ENCODE measurements at places on chromosomes 5 and 9.

DNA sequence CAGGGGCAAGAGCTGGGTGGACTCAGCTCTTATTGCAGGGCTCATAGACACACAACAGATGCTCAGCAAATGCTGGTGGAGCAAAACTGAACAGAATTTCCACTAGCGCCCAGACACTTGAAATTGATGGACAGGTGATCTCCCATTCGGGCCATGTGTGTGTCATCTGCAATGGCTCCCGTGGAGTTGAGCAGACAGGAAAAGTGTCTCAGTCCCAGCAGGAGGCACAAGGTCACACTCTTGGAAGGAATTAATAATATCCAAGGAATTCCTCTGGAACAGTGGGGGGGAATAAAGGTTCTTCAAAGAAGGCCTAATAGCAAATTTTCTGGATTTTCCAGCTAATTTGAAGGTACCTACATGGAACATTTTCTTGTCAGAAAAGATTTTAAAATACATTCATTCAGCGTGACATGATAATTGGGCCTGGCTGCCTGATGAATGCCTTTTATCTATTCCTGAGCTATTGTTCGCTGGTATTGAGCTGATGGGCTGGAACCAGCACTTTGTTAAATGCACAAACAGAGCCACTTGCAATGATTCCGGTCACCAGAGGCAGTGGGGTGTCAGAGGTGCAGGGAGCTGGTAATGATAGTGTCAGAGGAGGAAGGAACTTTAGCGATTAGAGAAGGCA is 31.5 kb upstream of the ALDH1B1 start:
- DNase-seq: no peak

- DNase-seq: no peak
Observed at GRCh38 chr5:134536876-134537275, 11.4 kb downstream of the JADE2 start.

DNA sequence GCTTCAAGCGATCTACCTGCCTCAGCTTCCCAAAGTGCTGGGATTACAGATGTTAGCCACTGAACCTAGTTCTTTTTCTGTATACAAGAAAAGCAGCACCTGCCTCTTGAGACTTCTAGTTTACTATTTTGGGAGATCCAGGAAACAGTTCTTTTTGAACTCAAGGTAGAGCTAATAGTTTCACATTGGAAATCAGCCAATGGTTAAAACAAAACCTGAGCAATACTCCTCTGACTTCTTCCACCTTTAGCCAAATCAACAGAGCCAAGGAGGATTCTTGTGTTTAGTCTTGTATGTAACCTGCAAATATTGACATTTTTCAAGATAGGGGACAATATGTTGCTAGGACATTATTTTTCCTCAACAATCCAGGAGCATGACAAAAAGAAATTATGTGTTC is 349.4 kb downstream of the SH3GL2 start:
- DNase-seq: no peak

- no peak for DNase-seq
Observed at GRCh38 chr5:65050826-65051498, 282.2 kb downstream of the CWC27 start.

DNA sequence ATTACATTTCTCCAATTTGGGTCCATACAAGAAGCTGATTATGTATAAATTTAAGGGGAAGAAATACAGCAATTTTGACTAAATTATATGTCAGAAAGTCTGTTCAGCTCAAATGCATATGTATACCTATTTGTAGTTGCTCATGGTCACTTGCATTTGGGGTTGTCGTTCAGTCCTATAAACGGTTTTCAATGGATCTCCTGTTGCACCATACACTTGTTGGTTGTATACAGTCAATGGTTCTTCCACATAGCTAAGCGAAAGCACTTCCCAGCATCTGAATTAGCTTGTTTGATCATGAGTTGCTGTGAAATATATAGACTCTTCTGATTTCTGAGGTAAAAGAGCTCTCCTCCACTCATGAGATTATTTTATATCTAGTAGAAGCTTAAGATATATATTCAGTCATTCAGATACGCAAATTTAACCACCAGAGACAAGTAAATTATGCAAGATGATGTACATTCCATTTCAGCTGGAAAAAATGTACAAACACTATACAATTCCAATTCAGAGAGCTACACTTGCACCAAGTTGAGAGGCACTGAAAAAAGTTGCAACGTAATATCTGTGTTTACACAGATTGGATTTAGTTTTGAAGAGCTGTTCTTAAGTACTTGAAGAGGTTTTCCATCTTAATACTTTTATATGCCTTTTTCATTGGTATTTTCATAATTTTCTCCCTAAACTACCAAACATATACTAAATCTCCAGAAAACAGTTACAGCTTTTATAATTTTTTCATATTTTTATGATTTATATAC is 64.4 kb upstream of the POU5F2 start:
- DNase-seq: no peak

DNA sequence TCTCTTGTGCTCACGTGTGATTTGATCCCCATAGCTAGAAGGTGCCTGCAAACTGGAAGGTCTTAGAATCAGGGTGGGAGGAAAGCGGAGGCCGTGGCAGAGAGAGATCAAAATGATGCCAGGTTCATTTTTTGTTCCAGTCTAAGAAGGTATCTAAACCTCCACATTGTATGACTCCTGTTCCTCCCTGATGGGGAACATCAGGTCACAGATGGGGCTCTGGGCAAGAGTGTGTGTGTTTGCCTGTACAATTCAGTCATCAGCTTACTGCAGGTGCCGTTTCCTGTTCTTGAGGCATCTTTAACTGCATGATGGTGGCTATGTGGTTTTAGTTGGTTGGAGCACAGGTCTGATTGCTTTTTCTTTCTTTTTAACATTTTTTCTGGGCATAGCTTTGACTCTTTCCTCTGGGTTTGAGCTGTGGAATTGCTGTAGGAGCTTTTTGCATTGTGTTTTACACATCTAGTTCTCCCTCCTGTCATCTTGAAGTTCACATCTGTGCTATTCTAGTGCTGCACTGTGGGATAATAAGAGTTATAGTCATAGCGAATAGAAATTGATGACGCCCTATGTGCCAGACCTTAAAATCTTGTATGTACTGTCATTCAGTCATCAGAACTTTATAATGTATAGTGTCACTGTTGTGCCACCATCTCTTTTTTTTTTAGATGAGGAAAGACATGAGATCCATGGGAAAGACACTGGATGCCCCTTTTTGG is 30.8 kb downstream of the ARHGAP26 start:
- DNase-seq: no peak

- no peak for DNase-seq
Observed at GRCh38 chr5:137560420-137560819, 61.3 kb upstream of the SPOCK1 start.

- DNase-seq: no peak
Observed at GRCh38 chr9:18184401-18184800, 289.6 kb upstream of the ADAMTSL1 start.

DNA sequence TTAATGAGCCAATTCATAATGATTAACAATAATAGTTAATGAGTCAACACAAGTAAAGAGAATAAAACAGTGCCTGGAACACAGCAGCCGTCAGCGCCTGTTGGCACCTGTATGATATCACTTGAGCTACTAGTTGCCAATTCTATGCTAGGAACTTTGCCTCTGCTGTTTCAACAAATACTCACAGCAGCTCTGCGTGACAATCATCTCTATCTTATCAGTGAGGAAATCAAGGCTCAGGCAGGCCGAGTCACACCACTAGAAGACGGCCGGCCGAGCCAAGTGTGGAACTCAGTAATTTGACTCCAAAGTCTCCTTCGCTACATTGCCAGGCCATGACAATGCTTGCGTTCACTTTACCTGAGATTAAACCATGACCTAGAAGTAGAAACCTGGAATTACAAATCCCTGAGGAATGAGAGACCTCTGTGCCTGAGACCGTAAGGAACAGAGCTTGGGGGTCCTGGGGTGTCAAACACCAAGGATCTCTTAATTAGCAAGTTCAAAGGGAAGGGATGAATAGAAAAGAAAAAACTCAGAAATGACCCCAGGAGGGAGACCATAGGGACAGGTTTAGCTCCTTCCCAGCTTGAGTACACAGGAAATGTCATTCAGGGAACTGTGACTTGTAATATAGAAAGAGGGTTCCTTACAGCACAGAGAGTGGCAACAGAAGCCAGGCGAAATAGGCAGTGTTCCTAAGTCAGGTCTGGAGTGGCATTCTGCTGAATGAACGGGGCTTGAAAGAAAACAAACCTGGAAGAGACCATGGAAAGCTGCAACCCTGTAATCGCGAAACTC is 109.1 kb downstream of the SUSD1 start:
- DNase-seq: no peak

- peak; percentile 37 for DNase-seq
Observed at GRCh38 chr5:83340511-83340918, 131.0 kb upstream of the VCAN start.

DNA sequence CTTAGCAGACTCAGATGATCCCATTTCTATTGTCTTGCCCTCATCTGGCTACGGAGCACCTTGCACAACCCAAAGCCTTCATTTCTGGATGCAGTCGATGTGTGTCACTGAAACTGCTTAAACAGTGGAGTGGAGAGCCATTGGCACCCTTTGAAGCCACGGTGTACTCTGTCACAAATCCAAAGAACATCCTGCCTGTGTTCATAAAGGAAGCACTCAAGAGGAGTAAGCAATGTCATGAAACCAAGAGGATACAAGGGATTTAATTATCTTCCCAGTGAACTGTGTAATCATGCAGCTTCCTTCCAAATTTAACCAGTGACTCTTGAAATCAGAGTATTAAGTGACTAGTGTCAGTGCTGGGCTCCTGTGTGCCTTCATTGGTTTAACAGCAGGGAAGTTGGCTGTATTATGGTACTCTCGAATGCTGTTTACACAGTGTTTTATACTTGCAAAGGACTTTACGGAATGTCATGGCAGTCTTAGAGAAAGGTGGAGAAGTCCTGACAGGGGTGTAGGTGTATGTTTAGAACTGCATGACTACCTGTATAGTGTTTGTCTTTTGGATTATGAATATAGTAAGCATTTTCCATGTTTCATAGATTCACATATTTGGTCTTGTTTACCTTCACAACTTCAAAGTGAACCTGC is 41.9 kb downstream of the CD180 start:
- DNase-seq: no peak

- no peak for DNase-seq
Observed at GRCh38 chr5:135484674-135485086, 32.5 kb upstream of the TIFAB start.

DNA sequence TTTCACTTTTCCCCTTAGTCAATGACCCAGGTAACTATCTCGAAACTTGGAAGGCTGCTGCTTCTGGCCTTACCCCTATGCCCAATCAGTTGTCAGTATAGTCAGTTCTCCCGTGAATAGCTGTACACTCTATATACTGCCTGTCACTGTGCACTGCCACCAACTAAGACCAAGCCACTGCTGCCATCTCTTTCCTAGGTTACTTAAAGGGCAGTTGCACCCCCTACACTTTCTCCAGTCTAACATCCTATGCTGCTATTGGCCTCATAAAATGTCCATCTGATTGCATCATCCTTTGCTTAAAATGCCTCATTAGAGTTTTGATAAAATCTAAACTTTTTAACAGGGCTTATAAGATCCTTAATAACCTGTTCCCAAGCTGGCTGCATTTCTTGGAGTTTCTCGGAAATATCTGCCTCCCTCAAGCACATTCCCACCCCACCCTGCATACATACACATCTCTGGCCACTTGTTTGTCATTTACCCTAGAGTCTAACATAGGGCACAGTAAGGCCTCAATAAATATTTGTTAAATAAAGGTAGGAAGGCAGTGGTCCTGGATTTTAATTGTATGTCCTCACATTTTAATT is 32.8 kb upstream of the TNFAIP8 start:
- no peak for DNase-seq

DNA sequence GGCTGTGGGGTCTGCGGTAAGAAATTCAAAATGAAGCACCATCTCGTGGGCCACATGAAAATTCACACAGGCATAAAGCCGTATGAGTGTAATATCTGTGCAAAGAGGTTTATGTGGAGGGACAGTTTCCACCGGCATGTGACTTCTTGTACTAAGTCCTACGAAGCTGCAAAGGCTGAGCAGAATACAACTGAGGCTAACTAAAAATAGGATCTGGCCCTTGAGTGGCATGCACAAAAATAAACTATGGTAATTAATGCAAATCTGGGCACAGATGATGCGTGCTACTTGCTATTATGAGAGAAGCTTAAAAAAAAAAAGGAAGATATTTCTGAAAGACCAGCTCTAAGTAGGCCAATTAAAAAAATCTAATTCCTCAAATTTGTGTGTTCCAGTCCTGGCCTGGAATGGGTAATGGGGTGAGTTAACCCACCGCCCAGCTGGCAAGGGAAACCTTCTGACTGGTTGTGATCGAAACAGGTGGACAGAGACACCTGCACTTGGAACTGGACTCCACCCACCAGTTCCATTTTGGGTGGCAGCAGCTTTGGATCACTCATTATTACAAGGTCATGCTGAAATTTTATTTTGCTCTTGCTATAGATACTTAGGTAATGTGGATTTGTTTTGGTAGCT is 26.6 kb upstream of the ZBTB34 start:
- no peak for DNase-seq

DNA sequence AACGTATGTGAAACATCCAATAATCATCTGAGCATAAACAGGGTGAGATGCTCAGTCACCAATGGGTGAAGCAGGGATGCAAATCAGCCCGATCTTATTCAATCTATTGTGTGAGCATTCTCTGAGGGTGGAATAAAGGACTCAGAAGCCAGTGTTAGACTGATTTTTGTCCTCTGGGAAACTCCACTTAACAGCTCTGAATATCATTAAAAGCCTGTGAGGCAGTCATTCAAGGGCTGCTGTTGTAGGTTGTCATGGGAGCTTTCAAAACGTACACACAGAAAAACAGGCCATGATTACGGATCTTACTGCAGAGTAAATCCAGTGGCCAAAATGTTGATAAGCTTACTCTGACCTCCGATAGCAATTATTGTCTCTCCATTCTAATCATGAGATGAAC is 266.5 kb upstream of the EFNA5 start:
- DNase-seq: no peak

- peak; percentile 91 for DNase-seq
Observed at GRCh38 chr9:136372561-136373299, 739 bp downstream of the CARD9 start.
